Stimulated activated CD8-positive, alpha-beta memory T cell treated with anti-CD3 and anti-CD28 coated beads, Interleukin-4, amount 100 ng/mL, for 4 hours (primary cell): ENCODE measurements at places on chromosomes 5 and 9.

DNA sequence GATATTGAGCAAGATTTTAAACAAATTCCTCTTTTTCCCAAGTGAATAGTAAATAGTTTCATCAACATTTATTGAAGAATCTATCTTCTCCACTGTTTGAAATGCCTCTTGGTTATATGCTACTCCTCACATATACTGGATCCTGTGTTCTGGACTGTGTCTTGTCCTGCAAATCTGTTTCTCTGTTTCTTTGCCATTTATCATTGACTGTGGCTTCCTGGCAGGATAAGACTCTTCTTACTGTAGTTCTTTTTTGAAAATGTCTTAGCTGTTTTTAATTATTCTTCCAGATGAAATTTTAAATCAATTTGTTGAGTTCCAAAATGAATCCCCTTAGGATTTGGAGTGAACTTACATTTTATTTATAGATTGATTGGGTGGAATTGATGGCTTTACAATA, 27.8 kb downstream of the RALGPS1 start:
- DNase-seq = no peak

DNA sequence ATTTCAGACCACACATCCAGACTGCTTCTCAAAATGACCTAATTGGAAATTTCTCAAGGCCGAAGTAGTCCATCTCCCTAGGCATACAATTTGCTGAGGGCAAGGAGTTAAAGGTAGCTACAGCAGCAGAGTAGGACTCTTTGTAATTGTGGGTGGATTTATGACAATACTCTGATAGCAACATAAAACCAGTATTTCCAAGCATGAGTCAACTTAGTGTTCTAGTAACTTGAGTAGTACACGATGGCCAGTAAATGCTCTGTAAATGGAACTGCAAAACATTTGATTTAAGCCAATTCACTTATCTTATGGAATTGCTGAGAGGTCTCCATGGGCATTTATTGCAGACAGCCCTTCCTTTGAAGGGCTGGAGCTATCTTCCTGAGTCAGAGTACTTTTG, 352.2 kb downstream of the PLK2 start:
- DNase-seq = no peak

DNA sequence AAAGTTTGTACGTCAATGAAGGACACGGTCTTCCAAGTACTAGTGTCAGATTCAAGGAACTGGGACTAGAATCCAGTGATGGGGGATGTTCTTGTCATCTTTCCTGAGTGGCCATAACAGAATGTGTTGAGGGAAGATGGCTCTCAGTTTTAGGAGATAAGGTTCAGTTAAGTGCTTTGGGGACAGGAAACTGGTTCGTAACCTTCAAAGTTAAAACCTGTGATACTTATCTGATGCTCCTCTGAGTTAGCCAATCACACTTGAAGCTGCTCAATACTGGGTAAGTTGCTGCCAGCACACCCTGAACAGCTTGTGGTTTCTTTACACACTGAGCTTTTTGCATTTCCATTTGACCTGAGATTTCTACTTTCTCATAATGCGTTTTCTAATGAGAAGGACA, 64.4 kb downstream of the PIK3R1 start:
- DNase-seq = no peak

DNA sequence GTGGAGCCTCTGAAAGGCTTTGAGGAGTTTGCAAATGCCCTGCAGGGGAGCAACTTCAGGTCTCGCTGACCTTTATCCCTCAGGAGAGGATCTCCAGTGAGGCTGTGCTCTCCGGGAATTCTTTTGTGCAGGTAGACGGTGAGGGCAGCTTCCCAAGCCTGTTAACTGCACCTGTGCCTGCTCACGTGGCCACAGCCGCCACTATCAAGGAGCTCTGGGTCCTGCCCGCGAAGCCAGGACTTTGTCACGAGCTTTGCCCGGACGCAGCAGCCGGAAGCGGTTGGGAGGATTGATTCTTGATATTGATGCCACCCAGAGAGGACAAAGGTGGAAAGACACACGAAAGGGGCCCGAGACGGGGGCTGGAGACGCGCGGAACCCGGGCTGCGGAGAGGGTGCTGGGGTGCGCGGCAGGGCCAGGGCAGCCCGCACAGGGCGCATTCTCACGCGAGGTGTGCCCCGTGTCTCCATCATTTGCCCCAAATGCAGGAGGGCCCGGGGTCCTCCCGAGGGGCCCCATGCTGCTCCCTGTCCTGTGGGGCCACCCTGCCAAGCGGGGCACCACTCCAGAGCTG, 18.2 kb downstream of the SLC9A3 start:
- DNase-seq = no peak

DNA sequence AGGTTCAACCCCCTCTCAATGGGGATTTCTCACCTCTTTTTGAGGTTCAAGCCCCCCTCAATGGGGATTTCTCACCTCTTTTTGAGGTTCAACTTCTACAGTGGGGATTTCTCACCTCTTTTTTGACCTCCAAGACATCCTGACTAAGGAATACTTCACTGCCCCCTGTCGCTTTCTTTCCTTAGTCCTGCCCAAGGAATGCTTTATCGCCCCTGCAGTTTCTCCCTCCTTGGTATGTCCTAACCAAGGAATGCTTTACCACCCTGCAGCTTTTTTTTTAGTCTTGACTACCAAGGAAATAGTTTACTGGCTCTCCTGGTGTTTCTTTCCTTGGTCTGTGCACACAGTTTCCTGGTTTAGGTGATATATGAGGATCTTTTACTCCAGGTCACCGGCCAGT, 9.6 kb upstream of the IRGM start:
- DNase-seq = no peak

DNA sequence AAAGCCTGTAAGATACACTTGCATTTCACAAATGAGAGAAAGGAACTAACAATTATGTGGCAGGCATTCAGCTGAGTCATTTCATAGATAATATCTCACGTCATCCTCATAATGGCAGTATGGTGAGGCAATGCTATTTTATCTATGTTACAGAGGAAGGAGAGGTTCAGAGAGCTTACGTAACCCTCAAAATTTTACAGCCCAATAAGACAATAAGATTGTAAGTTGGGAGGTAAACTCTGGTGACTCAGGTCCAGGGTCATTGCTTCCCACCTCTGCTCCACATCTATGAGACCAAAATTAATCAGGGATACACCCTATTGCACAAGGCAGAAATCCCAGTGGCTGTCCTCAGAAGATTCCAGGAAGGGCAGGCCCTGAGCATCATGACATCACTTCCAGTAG, 309.7 kb downstream of the NSG2 start:
- DNase-seq = no peak

DNA sequence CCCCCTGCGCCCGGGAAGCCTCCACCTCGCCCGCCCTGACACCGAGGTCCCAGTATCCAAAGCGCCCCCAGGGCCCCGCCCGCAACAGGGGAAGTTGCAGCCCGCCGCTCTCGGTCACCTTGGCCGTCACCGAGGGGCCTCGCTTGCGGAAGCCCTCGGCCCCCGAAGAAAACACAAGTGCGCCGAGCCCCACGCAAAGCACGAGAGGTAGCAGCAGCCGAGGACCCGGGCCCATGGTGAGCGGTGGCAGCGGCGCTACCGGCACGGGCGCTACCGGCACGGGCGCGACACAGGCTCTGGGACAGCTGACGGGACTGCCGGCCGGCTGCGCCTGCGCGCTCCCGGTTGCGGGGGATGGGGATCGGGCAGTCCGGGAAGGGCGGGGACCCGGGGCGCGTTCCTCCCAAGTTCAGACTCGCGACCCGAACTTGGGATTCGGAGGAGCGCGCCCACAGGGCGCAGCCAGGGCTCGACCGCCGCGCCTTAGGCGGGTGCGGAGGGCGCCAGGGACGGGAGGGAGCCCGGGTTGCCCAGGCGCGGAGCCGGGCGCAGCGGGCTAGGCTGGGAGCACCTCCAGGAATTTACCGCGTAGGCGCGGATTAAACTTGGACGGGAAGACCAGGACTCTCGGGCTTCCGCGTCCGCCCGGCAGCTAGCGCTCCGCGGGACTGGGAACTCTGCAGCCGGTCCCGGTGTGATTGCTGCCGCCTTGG, at the start of gene PPIC:
Gene PPIC (minus strand): TSS at position 335 of the 713 bp plus-strand sequence. CDS start 100 bp downstream, at position 235.
- no peak for DNase-seq

GRCh38 chr5:141349917-141350619, at the start of gene PCDHGB1:
PCDHGB1 (plus strand) TSS chr5:141350099; CDS start chr5:141350261, 162 bp downstream.
- no peak for DNase-seq

DNA sequence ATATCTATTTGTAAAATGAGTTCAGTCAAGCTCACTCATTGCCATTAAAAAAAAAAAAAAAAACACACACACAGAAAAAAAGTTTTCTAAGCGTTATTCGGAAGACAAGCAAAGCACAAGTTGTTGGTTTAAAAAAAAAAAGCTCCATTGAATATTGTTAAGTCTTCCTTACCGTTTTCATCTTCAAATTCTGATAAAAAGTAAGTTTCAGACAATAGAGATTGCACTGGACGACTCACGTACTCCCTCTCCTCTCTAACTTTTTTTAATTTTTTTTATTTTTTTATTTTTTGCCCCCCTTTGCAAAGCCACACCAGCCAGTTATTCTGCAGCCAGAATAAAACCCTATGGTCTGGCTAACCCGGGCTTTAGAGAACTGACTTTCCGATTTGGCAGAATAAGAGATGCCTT, 544 bp downstream of the ADAMTS6 start:
- no peak for DNase-seq

DNA sequence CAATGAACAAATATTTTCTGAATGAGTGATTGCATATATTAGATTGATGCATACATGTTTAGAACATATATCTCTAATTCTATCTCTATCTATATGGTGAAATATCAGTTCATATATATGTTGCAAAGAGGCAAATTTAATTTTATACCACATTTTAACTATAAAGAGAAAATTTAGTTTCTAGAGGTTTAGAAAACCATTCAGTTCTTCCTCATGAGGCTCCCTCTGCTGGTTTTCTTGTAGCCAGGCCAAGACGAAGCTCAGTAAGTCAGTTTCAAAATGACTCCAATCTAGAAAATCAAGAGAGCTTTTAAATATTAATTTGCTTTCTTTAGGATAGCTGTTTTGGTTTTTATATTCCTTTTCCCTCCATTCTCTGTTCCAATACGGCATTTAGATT, 312.1 kb downstream of the TMEM232 start:
- DNase-seq = no peak

GRCh38 chr9:8560560-8561525, 761.3 kb upstream of the DMAC1 start:
- no peak for DNase-seq

GRCh38 chr9:101671567-101671966, 66.9 kb downstream of the GRIN3A start:
- no peak for DNase-seq

DNA sequence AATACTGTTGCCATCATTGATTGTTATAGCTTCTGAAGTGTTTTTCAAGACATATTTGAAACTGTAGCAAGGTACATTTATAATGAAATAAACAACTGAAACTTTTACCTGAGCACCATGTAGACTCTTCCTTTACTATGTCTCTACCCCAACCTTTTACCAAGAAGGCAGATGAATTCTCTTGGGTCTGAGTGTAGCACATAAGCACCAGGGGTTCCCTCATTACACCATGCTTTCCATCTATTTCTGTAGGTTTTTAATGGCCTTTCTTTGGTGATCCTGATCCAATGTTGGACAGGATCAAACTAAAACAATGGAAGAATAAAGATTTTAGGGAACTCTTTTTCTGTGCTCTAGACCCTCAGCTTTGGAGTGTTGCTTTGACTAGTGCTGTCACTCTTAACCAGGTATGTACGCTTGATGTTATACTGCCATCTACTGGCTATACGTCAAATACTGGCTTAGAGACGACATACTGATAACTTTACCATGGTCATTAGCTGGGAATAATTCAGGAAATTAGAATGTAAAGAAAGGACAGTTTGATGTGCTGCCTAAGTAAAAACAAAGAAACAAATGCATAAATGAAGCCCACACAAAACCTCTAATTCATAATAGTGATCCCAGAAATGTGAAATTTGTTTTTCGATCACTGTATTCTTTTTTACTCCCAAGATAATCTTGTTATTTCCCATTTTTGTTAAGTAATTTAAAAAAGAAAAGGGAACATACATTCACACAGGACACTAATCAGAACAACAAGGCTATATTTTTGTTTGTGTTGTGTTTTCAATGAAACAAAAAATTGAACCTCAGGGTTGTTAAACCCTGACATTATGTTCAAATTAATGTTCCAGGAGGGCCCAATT, 30.7 kb downstream of the IFNW1 start:
- DNase-seq = no peak

GRCh38 chr9:68974431-68974830, 39.5 kb downstream of the PRKACG start:
- DNase-seq = no peak

GRCh38 chr5:17001428-17001827, 65.3 kb upstream of the MYO10 start:
- no peak for DNase-seq

- no peak for DNase-seq
Observed at GRCh38 chr5:142871363-142872193, 101.4 kb downstream of the ARHGAP26 start.

- DNase-seq = no peak
Observed at GRCh38 chr9:131658377-131659129, 81.3 kb downstream of the RAPGEF1 start.

GRCh38 chr9:5813824-5814223, 19.1 kb downstream of the ERMP1 start:
- DNase-seq = no peak

- no peak for DNase-seq
Observed at GRCh38 chr9:4416467-4416866, 73.8 kb upstream of the SLC1A1 start.

- DNase-seq = no peak
Observed at GRCh38 chr9:70881333-70881732, 240.1 kb downstream of the TRPM3 start.

GRCh38 chr9:73179589-73179988, 27.9 kb downstream of the ANXA1 start:
- no peak for DNase-seq

- no peak for DNase-seq
Observed at GRCh38 chr9:123662057-123662776, 267.7 kb downstream of the DENND1A start.

GRCh38 chr5:122295138-122295537, 16.9 kb upstream of the SNCAIP start:
- DNase-seq = no peak

- no peak for DNase-seq
Observed at GRCh38 chr5:154995679-154996078, 17.9 kb upstream of the KIF4B start.

DNA sequence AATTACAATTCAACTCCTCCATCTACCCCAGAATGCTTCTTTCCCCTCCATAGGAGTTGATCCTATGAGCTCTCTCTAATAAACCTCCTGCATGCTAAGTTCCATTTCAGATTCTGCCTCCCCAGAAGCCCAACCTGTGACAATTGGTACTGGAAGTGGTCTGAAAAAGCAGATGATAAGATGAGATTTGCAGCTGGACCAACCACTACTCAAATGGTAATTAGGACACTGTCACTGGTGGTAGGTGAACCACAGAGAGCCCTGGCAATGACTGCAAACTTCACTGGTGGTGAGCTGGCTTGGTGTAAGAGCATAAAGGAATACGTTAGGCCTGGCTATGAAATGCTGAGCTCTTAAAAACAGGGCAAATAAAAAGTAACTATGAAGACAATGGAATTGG, 112.6 kb downstream of the ESM1 start:
- DNase-seq = no peak

- no peak for DNase-seq
Observed at GRCh38 chr5:67272453-67273130, 76.0 kb upstream of the CD180 start.

GRCh38 chr5:34941936-34942335, 12.6 kb downstream of the DNAJC21 start:
- DNase-seq = no peak
